T-helper 22 cell (primary cell): ENCODE measurements at places on chromosomes 5 and 9.

- no peak for DNase-seq
Observed at GRCh38 chr5:32720300-32720699, 9.2 kb downstream of the NPR3 start.

DNA sequence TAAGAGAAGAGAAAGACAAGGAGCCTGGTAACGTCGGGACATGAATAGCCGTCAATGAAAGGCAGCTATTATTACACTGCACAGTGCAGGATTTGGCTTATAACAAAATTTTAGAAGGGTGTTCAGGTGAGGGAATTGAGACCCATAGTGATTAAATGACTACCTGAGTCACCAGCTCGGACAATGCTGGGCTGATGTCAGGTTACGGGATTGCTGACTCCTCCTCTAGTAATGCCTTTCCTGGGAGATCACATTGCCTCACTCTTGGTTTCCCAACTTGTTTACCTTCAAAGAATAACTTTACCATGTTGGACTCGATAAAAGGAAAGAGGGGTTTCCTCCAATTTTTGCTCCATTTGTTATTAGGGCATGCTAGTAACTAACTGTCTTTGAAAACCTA is 132.6 kb downstream of the GHR start:
- DNase-seq, result no peak

DNA sequence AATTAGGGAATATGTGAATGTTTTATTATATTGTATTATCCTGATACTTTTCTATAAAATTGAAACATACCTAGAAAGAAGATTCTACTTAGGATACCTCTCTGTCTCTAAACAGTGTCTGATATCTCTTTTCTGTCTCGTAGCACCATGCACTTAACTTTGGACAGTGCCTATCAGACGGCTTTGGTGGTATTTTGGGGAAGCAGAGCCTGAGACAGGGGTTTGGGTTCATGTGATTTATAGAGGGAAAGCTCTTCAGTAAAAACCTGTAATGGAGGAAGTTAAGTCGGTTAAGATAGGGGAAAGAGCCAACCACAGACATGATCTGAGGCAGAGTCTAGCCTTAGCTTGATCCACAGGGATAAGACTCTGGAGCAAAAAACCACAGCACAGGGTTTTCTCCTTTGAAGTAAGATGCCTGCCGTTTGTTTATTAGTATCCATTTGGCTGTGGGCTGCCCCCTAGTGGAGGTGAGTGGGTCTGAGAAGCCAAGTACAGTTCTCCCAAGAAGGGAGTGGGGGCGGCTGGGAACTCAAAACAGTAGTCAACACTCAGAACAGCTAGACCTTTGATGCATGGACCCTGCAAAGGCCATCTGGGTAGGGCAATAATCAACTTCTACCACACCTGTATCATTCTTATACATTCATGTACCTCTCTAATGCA is 141.2 kb upstream of the ASTN2 start:
- no peak for DNase-seq

GRCh38 chr9:92616199-92616641 is 53.7 kb downstream of the IPPK start:
- DNase-seq, result no peak

GRCh38 chr5:109328626-109329025 is 81.1 kb downstream of the PJA2 start:
- no peak for DNase-seq

DNA sequence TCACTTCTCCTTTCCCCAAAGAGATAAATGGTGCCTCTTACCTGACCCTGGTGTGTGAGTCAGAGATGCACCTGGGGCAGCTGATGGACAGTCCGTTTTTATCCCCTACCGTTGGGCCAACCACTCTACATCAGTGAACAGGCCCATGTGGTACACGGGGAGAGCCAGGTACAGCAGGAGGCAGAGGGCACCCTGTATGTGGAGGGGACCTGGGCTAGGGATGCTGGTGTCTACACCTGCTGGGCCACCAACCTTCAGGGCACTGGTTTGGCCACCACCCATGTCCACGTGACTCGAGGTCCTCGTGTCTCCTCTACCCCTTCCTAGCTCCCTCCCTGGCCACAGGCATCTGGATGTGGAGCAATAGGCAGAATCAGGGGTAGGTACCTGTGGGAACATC is 22.7 kb upstream of the ANXA6 start:
- no peak for DNase-seq

DNA sequence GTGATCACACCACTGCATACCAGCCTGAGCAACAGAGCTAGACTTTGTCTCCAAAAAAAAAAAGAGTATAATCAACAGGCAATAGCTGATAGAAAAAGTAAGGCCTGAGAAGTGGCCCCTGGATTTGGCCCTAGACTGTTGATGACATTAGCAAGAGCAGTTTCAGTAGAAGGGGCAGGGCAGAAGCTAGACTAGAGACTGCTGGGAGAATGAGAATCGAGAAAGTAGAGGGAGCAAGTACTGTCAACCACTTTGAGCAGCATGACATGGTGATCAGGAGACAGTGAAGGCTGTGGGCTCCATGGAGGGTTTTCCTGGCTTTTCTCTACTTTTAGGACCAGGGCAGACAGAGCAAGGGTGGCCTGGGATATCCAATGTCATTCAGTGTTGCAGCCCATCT is 34.9 kb upstream of the B4GALT1 start:
- no peak for DNase-seq

GRCh38 chr9:127828262-127829031 is 25.8 kb downstream of the FPGS start:
- no peak for DNase-seq

DNA sequence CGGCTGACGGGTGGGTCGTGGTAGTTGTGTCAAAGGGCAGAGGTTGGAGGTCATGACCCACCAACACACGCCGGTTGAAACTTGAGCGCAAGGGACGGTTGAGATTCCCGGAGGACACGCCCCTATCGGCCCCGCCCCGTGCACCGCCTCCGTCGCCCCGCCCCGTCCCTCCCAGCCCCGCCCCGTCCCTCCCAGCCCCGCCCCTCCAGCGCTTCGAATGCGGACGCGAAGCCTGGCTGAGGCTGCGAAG is 226 bp upstream of the RANBP17 start:
- no peak for DNase-seq

GRCh38 chr5:2272755-2273154 is 390.0 kb upstream of the IRX4 start:
- no peak for DNase-seq

- no peak for DNase-seq
Observed at GRCh38 chr5:81068635-81069034, 108.5 kb downstream of the RASGRF2 start.

DNA sequence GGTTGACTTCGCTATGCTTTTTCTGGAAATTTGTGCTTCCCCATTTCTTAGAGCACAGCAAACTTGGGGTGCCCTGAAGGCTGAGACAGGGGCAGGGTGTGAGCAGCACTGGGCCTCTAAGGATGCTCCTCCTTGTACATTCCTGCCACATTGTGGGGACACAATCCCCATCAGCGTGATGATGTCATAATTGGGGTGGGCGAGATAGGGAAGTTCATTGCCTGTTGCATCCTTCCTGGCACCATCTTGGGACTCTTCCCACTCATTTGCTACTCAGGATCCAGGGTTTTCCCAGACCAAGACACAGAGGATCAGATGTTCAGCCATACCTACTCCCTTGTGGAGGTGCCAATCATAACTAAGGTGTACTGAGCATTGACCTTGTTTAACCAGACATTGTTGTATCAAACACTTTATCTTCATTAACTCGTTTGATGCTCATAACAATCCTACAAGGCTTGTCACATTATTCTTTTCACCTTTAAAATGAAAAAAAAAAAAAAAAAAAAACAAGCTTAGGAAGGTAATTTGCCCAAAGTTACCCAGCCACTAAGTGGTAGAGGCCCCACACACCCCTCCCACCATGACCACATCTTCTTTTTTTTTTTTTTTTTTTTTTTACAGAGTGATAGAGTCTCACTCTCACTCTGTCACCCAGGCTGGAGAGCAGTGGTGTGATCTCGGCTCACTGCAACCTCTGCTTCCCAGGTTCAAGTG is 87.6 kb downstream of the UGCG start:
- DNase-seq, result no peak

DNA sequence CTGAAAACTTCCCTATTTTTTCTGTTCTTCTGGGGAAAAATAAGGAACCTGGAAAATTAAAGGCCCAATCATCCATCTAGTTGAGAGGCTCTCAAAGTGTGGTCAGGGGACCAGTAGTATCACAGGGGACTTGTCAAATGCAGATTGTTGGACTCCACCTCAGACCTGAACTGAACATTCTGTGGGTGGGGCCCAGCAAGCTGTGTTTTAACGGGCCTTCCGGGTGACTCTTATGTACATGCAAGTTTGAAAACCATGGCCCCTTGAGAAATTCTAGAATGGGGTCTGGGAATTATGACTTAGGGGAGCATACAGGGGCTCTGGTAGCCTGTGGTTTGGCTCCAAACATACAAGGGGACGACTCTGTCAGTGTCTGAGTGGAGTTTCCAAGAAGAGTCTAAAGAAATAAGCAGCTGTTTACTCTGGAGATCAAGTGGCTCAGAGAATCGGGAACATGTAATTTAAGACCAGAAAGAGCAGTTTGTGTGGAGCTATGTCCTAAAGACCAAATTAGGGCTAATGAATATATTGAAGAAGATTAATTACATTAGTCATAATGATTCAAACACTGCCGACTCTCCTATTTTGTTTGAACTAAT is 177.4 kb downstream of the SLC28A3 start:
- no peak for DNase-seq

DNA sequence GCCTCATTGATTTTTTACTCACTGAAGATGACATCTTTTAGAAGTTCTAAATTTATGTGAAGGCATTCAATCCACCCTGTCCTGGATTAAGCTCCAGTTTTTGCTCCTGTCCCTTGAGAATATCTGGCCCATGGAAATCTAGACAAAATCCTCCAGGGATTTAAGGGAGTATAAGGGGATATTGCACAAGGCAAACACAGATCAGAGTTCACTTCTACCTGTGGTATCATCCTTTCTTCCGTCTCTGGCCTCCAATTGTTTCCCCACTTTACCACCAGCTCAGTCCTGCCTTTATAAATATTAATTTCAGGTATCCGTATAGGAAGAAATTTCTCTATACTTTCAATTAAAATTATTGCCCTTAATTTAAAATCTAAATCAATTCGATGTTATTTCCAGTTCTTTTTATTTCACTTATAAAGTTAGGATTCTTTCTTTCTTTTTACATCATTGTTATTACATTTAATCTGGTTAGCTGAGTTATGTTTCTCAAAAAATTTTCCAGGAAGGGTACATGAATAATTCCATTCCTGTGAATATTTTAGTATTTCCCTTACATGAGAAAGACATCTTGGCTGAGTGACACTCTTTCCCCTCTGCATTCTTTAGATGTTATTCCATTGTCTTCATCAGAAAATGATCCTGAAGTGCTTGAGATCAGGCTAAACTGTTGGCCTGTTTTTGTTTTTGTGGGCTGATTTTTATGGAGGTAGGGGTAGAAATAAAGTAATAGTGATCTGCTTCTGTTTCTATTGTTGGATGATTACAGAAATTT is 194.3 kb upstream of the MAP3K1 start:
- no peak for DNase-seq

DNA sequence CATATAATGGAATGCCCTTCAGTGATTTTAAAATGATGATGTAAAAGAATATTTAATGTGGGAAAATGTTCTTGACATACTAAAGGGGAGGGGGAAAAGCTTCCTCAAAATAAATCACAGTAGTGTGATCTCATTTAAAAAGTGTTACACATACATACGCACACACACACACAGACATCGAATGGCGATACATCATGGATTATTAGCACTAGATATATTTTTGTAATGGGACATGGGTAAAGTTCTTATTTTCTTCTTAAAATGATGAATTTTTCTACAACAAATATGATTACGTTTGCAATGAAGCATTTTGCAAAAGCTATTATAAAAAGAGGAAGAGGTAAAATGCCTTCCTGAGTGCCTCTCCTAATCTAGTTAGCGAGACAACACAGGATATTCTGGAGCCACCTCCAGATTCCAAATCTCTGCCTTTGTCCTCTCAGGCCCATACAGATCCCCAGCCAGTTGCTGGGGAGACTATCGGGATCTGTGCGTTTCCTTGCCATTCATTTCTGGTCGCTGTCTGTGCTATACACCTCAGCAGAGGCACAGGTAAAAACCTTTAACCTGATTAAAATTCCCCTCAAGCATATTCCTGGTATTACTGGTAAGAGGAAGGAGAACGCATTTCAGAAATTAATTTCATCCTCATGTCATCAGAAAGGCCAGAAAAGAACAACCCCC is 69.6 kb downstream of the SLC28A3 start:
- no peak for DNase-seq

DNA sequence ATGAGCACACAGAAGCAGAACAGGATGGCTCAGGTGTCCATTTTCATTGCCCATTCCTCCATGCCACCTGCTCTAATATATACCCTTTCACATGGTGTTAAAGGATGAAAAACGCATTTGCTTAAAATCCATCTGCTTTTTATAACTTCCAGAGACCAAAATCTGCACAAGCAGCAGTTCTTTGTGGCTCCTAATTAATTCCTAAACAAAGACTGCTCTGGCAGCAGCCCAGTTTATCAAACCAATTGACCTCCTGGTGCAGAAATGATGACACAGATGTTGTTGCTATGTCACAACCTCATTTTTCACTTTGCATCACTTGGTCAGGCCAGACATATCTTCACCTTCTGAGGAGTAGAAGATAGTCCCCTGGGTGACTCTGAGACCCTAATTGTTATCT is 141.2 kb downstream of the ASTN2 start:
- no peak for DNase-seq

DNA sequence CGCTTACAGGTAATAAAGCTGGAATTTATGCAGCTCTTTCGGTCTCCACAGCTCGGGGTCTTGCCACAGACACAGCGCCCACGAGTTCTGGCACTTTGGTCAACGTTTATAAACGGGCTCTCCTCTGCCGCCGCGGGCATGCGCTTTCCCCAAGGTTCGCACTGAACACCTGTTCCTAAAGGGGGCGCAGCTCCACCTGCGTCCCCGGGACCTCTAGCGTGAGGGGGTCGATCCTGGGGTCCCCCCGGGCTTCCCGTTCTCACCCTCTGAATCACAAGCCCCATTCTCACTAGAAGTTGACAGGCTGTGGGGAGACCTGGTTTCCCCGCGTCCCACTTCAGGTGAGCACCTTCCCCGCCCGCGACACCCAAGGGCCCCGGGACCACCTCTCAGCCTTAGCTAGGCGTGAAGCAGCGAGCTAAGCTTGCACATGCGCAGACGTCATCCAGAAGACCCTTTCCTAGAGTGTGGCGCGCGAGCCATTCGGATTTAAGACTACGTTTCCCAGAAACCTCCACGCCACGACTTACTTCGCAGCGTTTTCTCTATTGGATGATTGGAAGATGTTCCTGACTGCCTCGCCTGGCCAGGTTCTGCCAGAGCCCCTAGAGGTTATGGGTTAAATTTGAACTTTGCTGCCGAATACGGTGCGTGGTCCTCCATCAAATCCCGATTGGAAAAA is 21.3 kb upstream of the ZNF782 start:
- DNase-seq, result no peak

- DNase-seq, result no peak
Observed at GRCh38 chr9:132214027-132214622, 52.3 kb downstream of the NTNG2 start.

- no peak for DNase-seq
Observed at GRCh38 chr5:3025392-3025791, 273.9 kb upstream of the IRX2 start.
